ENCODE measurements at places on chromosomes 7 and 10.
A peak's percentile ranks its signal among the peaks of the same experiment; 100 is the strongest.

GRCh38 chr7:96303686-96304443 is 18.0 kb downstream of the SLC25A13 start:
- DNase-seq = no peak

DNA sequence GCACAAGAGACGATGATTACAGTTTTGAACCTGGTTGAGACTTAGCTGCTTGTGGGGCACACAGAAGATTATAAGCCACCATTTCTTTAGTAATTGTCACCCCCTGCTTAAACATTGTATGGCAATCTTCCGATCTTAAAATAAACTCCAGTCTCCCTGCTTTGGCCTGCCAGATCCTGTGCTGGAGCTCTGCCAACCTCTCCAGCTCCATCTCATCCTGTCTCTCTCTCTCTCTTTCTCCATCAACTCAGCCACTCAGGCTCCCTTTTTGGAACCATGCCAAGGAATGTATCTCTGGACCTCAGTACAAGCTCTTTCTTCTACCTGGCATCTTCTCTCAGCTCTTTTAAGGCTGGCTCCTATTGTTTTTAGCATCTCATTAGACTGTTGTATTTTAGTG is 1053.2 kb downstream of the REEP3 start:
- DNase-seq = no peak

DNA sequence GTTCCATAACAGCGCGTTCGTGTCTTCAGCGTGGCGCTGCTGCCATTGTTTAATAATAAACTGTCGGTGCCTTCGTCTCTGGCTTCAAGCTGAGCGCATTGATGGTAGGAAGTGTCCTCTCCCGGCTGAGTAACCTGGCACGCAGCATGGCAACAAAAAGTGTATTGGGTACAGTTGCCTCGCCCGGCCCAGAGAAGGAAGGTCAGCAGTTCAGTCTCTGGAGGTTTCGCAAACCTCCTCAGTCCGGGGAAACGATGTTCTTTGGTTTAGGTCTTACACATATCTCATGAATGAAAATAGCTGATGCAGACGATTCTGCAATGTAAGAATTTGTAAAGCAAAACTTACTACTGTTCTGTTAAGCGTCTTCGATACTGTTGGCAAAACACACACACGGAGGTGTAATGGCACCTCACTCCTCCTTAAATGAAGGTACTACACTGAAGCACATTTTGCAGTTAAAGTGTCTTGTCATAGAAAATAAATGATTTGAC is 739 bp upstream of the CCDC186 start:
- no peak for DNase-seq

- DNase-seq = no peak
These were observed 9.5 kb downstream of the CHRM2 start for GRCh38 chr7:136877990-136878389.

GRCh38 chr7:135508883-135509588 is 866 bp downstream of the CNOT4 start:
- DNase-seq = peak; percentile 25

- DNase-seq = no peak
These were observed 65.5 kb downstream of the EGFR start for GRCh38 chr7:55084307-55084706.

DNA sequence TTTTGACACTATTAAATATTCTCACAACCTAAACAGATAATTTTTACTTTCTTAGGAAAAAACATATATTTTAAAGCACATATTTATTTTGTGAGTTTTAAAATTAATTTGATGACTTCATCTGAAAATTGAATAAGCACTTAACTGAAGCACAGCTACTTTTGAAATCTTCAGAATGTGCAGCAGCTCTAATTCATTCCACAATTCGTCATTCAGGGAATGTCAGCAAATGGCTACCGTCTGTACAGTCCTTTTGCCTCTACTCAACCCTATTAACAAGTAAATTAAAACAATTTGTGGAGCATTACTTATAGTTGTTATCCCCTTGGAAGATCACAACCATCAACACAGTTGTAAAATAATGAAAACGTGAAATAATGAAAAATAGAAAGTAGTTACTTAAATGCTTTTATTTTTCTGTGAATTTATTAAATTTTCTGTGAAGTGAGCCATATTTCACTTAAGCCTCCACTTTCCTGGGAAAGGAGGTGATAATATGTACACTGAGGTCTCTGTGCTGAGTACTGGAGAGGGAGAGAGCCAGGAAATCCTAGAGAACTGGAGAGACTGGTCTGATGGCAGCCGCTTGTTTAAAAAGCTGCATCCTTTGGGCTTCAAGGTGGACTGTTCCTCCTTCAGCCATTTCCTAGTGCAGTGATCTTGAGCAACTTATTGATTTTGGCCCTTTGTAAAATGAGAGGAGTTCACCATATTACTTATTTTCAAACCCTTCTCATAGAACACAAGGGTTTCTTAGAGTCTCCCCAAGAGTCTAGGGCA is 70.6 kb downstream of the REEP3 start:
- no peak for DNase-seq
